ENCODE measurements at places on chromosomes 1 and 21.

GRCh38 chr1:94726981-94727685 lies 93.0 kb upstream of the SLC44A3 start:
- DNase-seq: no peak

DNA sequence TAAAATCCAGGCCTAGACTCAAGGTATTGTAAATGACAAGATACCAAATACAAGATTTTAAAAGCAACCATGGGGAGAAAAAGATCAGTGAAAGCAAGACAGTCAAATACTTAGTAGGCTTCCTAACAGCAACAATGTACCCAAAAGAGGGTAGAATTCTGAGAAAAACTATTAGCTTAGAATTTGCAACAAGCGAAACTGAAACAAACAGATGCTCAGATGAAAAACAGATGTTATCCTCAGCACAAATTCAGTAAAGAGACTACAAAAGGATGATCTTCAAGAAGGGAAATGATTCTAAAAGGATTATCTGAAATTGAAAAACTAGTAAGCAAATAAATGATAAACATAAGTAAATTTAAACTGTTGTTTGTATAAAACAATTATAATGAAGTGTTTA lies 40.0 kb downstream of the PDC start:
- DNase-seq: no peak

DNA sequence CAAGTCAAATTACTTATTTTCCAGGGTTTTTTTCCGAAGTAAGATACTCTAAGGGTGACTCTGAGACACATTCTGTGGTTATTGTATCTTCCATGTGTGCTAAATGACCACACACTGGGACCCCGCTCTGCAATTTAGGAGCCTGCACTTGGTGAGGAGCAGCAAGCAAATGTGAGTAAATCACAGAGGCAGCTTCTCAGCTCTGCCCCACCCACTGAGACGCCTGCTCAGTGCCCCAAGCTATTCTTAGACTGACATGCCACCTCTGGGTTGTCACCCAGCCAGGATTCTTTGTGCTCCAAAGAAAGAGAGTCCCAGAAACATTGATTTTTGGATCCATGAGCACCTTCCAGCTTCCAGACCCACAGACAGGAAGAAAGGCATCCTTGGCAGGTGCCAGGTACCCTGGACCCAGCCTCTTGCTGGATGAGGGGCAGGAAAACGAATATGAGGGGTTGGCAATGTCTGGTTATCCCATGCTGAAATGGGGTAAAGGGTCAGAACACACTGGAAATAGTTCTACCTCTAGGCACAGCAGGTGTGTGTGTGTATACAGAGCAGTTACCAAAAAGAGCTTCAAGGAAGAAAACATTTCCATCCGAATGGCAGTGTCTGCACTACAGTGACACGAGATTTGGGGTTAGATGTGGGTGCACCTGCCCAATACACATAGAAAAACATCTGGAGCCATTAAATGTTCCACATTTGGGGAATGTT lies 41.2 kb downstream of the TNR start:
- DNase-seq: no peak

GRCh38 chr1:223815865-223816264 lies 29.9 kb downstream of the TP53BP2 start:
- no peak for DNase-seq

- no peak for DNase-seq
These were observed 4.5 kb downstream of the PARP1 start for GRCh38 chr1:226403201-226404034.

- no peak for DNase-seq
These were observed 453.8 kb downstream of the NEGR1 start for GRCh38 chr1:71828431-71829012.
